ENCODE measurements at places on chromosomes 7 and 10. TPM values are rescaled to one million over a fixed set of nuclear protein-coding genes. Genes with fewer than 3 reads are reported as not detected.

DNA sequence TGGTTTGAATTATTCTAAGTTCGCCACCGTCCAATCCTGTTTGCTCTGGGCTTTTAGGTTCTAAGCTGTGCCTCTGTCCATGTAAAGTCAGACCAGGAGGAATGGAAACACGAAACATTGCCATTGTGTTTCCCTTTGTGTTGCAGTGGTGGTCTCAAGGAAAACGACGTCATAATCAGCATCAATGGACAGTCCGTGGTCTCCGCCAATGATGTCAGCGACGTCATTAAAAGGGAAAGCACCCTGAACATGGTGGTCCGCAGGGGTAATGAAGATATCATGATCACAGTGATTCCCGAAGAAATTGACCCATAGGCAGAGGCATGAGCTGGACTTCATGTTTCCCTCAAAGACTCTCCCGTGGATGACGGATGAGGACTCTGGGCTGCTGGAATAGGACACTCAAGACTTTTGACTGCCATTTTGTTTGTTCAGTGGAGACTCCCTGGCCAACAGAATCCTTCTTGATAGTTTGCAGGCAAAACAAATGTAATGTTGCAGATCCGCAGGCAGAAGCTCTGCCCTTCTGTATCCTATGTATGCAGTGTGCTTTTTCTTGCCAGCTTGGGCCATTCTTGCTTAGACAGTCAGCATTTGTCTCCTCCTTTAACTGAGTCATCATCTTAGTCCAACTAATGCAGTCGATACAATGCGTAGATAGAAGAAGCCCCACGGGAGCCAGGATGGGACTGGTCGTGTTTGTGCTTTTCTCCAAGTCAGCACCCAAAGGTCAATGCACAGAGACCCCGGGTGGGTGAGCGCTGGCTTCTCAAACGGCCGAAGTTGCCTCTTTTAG lies 46.3 kb upstream of the DMBT1 start:
- DNase-seq = no peak

GRCh38 chr10:34384372-34384771 lies 430.7 kb downstream of the PARD3 start:
- no peak for DNase-seq

Gene PNLIPRP2
- not detected for total RNA-seq

Gene SKAP2
- 60.7 TPM for total RNA-seq

DNA sequence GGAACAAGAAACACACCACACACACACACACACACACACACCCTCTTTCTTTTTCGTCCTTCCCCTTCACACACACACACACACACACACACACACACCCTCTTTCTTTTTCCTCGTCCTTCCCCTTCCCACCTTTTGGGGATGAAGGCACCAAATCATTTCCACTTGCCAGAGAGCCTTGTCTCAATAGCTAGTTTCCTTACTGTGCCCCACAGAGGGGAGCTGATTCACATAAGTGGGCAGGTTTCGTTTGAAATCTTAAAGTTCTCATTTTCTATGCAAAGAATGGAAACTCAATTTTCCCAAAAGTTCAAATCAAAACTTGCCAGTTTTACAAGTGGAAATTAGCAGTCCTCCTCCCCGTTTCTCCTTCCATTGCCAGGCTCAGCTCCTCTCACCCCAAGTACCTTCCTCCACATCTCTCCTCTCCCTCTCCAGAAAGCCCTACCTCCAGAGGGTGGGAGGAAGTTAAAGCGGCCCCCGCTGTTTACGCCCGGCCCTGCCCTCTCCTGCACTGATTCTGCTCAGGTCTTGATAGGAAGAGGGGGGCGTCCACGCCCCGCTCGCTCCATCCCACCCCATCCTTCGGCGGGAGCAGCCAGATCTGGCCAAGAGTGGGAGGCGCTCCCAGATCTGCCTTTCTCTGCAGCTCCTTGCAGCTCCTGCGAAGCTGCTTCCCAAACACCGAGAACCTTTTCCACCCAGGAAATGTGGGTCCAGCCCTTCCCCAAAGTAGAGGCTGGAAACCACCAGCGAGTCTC lies 1.3 kb downstream of the CTTNBP2 start:
- peak; percentile 10 for DNase-seq

- peak; percentile 38 for DNase-seq
Measured at GRCh38 chr10:15725603-15726002, 5.9 kb upstream of the ITGA8 start.

- DNase-seq = peak; percentile 9
Measured at GRCh38 chr10:9305018-9305655, 1250.6 kb downstream of the GATA3 start.

GRCh38 chr10:112363696-112364688 lies 9.9 kb upstream of the ACSL5 start:
- DNase-seq = no peak

- no peak for DNase-seq
Measured at GRCh38 chr10:26474026-26474425, 35.9 kb downstream of the APBB1IP start.

DNA sequence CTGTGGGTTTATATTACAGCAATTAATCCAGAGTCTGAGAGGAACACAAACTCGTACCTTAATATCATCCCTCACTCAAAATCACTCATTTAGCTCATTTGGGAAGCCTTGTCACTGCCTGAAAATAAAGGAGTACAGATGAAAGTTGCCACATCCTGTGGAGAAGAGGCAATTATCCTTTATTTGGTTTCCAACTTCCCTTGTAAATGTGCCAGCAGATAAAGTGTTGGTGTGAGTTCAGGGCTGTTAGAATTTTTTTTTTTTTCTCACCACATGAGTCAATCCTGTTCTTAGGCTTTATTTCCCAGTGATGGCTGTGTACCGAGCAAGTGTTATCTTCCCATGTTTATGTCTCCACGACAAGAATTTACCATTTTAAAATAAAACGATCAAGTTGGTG lies 99.0 kb upstream of the SMIM30 start:
- peak; percentile 53 for DNase-seq

GRCh38 chr10:62721687-62722086 lies 82.8 kb upstream of the ADO start:
- DNase-seq = no peak

- no peak for DNase-seq
Measured at GRCh38 chr10:122142641-122143237, 128.4 kb upstream of the BTBD16 start.

Gene SPDYE11
- total RNA-seq = not detected

DNA sequence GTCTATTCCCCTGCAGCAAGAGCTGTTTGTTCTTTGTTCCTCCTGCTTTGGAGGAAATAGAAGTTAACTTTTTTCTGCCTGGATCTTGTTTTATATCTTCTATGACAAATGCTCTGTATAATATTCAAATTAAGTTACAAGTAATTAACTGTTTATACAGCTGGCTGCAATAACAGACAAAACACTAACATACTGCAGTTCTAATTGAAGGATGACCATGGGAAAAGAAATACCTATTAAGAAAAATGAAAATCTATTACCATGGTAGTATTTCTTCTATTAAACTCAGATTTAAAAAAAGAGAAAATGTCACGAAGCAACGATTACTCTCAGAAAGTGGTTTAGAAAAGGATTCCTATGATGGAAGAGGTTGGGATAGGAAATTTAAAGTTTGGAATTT lies 213.8 kb upstream of the PLXNA4 start:
- no peak for DNase-seq

- DNase-seq = no peak
Measured at GRCh38 chr7:1839701-1840100, 169.6 kb downstream of the ELFN1 start.

GRCh38 chr10:78263521-78263988 lies 229.9 kb downstream of the RPS24 start:
- peak; percentile 90 for DNase-seq

Gene HPSE2
- total RNA-seq = not detected

DNA sequence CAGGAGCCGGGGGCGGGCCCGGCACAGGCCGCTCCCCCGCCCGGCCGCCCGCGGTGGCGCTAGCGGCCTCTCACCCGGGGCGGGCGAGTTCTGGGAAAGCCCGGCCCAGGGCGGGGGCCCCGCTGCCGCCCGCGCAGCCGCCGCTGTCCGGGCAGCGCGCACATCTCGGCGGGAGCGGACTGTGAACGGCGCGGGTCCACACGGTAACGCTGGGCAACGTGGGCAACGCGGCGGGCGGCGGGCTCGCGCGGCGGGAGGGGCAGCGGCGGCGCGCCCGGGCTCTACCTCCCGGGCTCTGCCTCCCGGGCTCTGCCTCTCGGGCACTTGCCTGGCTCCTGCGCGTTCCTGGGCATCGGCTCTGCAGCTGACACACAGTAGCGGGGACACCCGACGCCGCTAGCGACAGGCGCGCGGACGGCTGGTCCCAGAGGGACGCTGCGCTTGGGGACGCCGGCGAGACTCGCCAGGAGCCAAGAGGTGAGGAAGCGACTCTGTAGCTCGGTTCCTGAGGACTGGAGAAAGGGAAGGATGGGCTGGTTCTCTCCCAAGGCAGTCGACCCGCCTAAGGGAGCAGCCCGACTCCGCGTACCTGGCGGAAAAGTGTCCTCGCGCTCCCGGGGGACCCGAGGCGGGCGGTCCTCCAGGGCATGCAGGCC lies at the start of gene PLCE1:
Gene PLCE1, plus strand, starts transcription at position 150 of the 656 bp plus-strand sequence. CDS start 37,116 bp downstream, outside the sequence.
- peak; percentile 56 for DNase-seq

Gene NKX2-3
- total RNA-seq = not detected

Gene LZTS2
- total RNA-seq = 176 TPM

Gene ANLN
- 373 TPM for total RNA-seq

Gene SDK1
- 8.3 TPM for total RNA-seq

- peak; percentile 37 for DNase-seq
Measured at GRCh38 chr7:80127412-80128160, 7.0 kb upstream of the GNAI1 start.

- peak; percentile 37 for DNase-seq
Measured at GRCh38 chr7:112238852-112239610, 32.5 kb downstream of the ZNF277 start.

DNA sequence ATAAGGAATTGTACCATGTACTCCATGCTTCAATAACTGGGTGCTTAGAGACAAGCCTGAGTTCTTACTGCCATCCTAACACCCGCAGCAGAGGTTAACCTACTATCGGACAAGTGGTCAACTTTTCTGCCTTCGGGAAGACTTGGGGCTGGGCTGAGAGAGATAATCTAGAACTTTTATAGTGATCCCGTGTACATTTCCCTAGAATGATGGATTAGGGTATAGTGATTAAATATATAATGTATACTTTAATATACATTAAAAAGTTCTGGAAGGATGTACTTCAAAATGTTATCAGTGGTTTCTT lies 12.2 kb upstream of the HNRNPF start:
- no peak for DNase-seq

GRCh38 chr7:43104874-43105520 lies 7.5 kb upstream of the HECW1 start:
- DNase-seq = no peak

Gene ZNF425
- 6.3 TPM for total RNA-seq

DNA sequence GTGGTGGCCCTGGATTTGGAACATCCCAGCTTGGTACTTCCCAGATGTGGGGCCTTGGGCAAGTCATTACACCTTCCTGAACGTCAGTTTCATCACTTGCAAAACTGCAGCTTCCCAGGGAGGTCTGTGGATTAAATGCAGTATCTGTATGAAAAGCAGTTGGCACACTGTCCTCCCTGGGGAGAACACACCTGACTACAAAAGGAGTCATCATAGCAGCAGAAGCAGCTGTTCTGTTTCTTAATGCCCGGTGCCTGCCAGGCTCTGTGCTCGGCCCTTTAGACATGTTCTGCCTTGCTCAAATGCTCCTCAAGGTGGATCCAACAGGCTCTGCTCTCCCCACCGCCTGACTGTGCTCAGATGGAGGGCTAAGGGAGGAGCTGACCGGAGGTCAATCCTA lies 31.0 kb downstream of the CDCA7L start:
- DNase-seq = peak; percentile 28
